ENCODE measurements at places on chromosomes 12 and 14.
A peak's percentile ranks its signal among the peaks of the same experiment; 100 is the strongest.

GRCh38 chr12:2161473-2161872, 108.7 kb downstream of the CACNA1C start:
- DNase-seq = no peak

DNA sequence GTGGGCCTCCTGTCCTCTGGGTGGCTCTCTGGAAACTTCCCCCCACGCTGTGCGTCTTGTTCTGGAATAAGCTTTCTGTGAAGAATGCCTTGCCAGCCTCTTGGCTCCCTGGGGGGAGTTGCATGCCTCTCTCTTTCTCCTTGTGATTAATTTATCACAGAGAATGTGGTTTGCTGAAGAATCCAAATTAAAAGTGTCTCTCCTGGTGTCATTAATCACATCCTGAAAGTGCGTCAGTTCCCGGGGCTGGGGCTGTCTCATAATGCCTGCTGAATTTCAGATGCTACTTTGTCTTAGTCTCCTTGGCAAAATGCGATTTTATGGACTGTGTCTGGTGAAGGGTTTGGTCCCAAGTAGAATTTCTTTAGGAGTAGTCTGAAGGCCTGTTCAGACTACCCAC, 787.7 kb upstream of the TMEM132C start:
- DNase-seq = no peak

DNA sequence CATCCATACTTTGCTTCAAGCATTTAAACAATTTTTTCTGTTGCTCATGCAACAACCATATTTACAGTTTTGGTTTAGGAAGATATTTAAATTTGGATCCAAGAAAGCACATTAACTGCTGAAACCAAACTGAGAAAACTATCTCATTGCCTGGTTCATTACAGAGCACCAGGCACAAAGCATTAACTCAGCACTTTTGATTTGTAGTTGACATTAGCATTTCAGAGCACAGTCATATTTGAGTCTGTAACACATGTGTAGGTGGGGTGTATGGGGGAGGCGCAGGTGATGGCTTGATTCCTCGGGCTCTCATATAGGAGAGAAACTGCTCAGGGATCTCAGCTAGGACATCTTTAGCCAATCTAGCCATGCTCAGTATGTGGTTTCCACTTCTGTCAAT, 251.7 kb downstream of the CPNE8 start:
- no peak for DNase-seq

DNA sequence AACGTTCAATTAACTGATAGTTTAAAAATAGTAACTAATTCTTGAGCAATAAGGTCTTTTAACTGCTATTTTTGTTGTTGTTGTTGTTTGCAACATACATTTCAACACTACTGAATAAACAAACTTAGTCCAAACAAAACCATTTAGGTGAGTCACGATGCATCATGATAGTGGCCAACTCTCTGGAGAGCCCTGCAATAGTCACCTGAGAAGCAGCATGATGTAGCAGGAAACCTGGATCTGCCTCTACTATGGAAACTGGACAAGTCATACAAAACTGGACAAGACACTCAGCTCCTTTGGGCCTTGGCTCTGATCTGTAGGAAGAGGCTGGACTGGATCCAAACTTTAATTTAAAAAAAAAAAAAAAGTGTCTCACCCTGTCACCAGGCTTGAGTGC, 117.3 kb downstream of the MED13L start:
- no peak for DNase-seq

- no peak for DNase-seq
These were observed 169.2 kb downstream of the PIK3C2G start for GRCh38 chr12:18430425-18431048.

DNA sequence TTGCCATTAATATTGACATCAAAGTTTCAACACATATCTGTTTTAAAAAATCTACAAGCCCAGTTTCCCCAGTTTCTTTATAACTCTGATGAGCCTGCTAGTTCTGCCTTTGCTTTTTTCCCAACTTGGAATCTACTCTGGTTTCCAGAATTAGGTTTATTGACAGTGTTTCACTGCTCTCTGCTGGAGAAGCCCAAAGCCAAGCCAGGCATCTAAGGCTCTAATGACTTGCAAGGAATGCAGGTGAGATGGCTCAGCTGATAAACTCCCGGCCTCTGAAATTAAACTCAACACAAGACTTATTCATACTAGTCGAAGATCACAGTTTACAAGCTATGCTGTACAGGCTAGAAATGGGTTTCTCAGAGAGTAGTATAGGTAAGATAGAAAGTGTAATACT, 54.3 kb downstream of the HMGA2 start:
- DNase-seq = no peak

- DNase-seq = no peak
These were observed 436.7 kb downstream of the ATP23 start for GRCh38 chr12:58378028-58378427.

DNA sequence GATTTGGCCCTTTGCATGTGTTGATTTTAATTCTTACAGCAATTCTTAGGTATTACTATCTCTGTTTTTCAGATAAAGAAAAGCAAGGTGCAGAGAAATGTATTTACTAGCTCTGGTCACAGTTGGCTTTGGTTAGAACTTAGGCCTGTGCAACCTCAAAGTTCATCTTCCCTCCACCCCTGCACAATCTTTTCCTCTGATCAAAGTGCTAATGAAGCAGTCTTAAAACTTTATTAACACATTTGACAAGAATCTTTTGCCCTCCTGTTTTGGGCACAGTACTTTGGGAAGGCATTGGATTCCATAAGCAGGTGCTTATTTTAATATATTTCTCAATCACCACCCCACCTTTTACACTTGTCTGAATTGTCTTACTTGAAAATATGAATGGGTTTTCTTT, 2.7 kb downstream of the IRAK4 start:
- no peak for DNase-seq

GRCh38 chr12:81502912-81503695, 256.0 kb downstream of the PPFIA2 start:
- DNase-seq = no peak

DNA sequence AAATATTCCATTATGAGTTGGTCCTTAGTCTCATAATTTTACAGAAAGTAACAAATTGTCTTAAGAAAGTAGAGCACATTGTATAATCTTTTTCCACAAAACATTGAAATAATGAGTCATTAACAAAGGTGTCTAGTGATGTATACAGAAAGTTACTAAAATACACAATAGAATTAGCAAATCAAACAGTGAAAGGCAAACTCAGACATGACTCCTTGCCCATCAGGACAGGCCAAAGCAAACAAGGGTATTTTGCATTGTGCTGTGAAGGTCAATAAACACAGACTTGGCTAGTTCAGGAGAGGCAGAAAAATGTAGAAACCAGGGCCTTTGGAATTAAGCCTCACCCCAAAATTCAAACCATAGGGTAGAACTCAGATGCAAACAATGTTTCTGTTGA, 37.3 kb downstream of the SIX4 start:
- DNase-seq = no peak

DNA sequence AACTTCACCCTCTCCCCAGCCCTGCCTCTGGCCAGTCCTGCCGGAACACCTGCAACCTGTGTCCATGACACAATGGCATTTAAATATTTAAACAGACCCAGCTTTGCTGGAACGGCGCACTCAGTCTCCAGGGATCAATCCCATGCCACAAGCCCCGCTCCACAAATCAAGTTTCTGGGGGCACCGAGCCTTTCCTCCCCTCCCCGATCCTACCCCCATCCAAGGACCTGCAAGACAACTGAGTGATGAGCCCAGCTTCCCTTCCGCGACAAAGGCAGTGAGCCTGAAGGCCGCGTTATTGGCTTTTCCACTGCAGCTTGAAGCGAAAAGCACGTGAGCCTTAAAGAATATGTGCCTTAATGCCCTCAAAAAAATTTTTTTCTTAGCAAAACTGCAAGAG, 185.7 kb downstream of the DPF3 start:
- no peak for DNase-seq

GRCh38 chr14:44070046-44070445, 437.0 kb downstream of the FSCB start:
- no peak for DNase-seq

DNA sequence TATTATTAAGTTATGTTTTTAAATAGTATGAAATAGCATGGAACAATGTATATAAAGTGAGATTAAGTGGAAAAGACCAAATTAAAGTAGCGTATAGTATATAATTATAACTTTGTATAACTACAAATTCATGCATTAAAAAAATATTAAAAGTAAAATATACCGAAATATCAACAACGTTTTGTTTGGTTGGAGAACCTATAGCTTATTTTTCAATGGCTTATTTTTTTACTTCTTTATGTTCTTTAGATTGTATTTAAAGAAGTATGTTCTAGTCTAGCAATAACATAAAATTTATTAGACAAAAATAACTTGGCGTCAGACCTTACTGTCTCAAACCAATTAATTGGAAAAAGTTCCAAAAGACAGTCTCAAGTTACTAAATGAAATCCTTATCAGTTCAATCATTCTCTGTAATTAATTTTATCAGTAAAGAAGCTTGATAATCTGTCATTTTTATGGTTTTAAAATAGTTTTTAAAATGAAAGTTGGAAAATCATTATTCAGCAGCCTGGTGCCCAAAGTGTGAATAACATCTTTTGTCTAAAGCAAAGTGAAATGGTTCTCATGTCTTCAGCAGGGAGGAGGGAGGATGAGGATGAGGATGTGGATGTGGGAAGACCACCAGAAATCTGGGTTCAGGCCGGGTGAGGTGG, 46.7 kb downstream of the IRAK3 start:
- no peak for DNase-seq

- peak; percentile 100 for DNase-seq
These were observed at the start of the genes KNTC1 and RSRC2 for GRCh38 chr12:122526683-122527477. KNTC1 (plus strand) TSS chr12:122527249; CDS start chr12:122530064, 2,815 bp downstream. RSRC2 (minus strand) TSS chr12:122526936; CDS start chr12:122526853, 83 bp downstream.

DNA sequence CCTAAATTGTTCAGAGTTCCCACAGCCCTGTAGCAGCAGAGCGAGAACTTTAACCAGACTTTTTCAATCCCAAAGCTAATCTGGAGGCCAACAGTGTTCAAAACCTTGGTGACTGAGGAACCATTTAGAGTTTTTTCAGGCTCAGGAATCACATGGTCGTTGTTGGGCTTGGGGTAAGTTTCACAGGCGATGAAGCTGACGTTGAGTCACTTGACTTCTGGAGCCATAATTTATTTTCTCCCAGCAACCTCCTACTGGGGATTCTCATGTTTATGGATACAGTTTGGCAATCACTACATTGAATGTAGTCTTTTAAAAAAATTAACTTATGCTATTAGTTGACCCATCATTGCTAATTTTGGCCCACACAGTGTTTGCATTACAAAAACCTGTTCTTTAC, 34.5 kb downstream of the SSPN start:
- no peak for DNase-seq

- DNase-seq = no peak
These were observed 97.2 kb downstream of the LGMN start for GRCh38 chr14:92651106-92651757.

GRCh38 chr12:27998170-27998569, 25.6 kb upstream of the PTHLH start:
- no peak for DNase-seq

- no peak for DNase-seq
These were observed 25.9 kb upstream of the PRKD1 start for GRCh38 chr14:29953501-29953900.

GRCh38 chr14:39665075-39665475, 232.8 kb upstream of the FBXO33 start:
- DNase-seq = no peak

DNA sequence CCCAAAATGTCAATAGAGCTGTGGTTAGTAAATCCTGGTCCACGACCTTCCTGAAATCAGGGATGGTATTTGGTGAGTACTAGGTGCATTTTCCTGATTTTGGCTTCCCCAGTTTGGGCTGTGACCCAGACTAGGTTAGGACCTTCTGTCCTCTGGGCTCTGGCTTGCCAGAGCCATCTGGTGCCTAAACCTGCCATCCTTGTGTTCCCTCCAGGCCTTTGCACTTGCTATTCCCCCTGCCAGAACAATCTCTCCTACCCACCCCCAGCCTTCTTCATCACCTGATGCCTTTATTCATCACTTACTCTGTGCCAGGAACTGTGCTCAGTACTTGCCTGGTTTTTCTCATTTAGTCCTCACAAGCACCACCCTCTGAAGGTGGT, 216.7 kb downstream of the RBM19 start:
- DNase-seq = no peak

- no peak for DNase-seq
These were observed 51.4 kb downstream of the MRPL42 start for GRCh38 chr12:93518725-93519124.

DNA sequence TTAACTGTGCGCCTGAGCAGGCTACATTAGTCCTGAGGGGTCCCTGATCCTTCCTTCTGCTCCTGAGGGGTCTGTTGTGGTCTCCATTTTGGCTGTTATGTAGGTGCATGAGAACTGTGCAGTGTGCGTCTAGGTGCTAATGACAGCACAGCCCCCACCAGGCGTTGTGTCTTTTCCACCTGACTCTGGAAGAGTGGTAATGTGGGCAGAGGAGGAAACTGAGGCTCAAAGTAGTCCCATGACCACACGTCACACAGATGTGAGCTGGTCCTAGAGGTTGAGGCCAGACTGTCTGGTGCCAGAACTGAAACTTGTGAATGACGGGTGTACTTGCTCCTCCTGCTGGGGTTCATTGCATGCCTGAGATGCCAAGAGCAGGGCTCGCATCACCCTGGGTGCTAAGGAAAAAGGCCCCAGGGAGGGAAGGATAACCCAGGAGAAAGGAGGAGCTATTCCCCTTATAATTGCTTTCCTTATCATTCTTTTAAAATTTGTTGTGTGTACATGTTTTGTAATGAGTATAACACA, 111.8 kb downstream of the SLC25A47 start:
- DNase-seq = no peak

DNA sequence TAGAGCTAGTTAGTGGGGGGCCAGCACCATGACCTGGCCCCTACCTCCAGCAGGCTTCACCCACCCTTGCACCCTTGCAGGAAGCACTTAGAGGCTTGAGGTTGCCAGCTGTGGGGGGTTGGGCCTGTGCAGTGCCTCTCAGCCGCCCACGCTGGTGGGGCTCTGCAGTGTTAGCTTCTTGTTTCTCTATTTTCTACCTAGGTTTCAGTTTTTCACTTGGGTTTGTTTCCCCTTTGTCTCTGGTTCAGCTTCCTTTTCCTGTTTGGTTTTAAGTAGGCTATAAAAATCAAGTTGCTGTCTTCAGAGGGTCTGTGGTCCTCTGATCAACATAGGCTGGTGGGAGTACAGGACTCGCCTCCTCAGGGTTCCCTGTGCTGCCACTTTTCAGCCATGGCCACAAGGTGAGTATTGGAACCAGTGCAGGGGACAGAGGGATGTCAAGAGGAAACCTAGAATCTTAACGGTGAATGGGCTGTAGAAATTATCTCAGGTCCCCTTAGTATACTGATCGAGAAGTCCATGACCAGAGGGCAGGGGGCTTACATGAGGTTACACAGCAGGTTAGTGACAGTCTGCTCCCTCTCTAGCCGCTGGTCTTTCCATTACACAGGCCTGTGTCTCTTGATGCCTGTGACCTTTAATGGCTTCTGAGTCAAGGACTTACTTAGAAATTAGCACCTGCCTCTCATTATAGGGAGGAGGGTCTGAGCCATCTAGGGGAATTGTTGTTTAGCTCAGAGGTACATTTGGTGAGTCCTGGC, at the start of gene EVL:
Gene EVL, plus strand, starts transcription at position 312 of the 761 bp plus-strand sequence. Its CDS starts 79 bp downstream, at position 391.
- peak; percentile 18 for DNase-seq

GRCh38 chr14:53714495-53715192, 242.0 kb downstream of the BMP4 start:
- no peak for DNase-seq
